ENCODE measurements at places on chromosomes 12 and 14.

DNA sequence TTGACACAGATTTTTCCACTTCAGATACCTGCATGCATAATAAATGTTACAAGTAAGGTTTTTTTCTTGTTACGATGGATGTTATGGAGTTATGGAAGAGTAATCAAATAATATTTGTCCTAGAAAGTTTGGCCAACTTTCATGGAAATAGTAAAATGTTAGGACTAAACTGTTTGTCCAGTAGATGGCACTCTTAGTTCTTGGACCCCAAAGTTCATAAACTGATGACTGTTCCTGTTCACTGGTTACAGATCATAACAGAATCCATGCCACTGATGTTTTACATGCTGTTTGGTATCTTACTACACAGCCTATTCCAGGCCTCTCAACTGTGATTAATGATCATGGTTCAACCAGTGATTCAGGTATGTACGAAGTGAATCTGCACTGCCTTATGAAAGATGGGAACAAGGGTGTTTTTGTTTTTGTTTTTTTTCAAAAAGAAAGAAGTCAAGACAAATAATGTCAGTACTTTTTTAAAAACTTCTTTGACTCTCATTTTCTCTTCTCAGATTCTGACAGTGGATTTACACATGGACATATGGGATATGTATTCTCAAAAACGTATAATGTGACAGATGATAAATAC is 48.8 kb upstream of the SLCO1C1 start:
- no peak for DNase-seq

- no peak for DNase-seq
Observed at GRCh38 chr12:46486588-46486987, 114.0 kb upstream of the SLC38A2 start.

GRCh38 chr12:104410786-104411185 is 46.0 kb upstream of the CHST11 start:
- no peak for DNase-seq

DNA sequence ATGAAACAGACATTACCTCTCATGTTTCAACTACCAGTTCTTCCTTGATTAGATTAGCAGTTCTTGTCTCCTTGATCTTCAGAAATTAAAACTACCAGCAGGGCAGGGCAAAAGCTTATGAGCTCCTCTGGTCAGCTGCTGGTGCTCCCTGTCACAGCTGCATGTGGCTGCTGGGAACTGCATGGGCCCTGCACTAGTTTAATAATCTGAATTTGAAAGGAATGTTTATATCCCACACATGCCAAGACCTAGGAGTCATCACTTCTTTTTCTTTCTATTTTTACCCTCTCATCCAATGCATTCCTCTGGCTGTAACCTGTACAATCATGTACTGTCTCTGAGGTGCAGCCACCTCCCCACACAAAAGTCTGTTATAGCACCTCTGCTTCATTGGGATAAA is 73.9 kb downstream of the ARMH4 start:
- no peak for DNase-seq

DNA sequence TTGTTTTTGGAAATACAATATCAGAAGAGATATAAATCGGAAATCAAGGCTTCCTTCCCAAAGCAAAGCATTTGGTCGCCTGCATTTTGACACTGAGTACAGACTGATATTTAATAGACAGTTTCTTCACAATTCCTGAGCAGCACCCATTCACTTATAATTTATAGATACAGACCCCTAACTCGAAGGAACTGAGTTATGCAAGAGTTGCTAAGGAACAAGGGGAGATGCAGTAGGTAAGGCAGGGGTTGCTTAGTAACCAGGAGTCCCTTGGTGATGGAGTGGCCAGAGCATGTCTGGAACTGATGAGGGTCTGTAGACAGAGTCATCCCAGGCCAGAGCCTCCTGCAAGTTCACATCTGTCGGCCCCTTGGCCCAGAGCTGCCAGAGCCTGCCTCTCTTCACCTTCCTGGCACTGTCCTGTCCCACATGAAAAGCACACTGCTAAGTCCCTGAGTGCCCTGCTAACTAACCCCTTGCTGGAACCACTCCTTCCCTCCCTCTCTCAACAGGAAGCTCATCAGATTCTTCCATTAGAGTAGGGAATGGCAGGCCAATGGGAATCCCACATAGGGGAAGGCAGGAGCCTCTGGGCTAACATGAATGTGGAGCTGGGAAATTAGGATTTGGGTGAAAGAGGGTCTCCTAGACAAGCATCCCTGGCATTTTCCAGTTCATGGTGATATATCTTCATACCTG is 3.6 kb upstream of the DHRS2 start:
- DNase-seq, result no peak

DNA sequence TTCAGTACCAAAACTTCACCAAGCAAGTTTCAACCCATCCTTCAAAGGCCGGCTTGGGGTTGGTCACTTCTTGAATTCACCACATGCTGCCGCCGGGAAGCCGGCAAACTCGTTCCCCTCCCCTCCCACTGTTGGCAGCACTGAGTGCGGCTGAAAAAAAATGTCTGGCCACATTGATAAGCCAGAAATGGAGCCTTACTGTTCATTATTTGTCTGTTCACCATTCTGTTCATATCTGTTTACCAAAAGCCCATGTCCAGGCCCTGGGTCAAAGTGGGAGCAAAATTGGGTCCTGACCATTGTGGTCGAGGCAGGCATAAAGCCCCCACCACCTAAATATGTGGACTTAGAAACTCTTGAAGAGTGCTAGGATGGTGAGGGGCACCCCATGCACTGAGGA is 7.3 kb upstream of the HSP90AA1 start:
- no peak for DNase-seq

- DNase-seq, result no peak
Observed at GRCh38 chr14:96634896-96635295, 132.7 kb downstream of the PAPOLA start.

- DNase-seq, result peak; percentile 7
Observed at GRCh38 chr14:72652179-72652578, 241.7 kb downstream of the DPF3 start.

DNA sequence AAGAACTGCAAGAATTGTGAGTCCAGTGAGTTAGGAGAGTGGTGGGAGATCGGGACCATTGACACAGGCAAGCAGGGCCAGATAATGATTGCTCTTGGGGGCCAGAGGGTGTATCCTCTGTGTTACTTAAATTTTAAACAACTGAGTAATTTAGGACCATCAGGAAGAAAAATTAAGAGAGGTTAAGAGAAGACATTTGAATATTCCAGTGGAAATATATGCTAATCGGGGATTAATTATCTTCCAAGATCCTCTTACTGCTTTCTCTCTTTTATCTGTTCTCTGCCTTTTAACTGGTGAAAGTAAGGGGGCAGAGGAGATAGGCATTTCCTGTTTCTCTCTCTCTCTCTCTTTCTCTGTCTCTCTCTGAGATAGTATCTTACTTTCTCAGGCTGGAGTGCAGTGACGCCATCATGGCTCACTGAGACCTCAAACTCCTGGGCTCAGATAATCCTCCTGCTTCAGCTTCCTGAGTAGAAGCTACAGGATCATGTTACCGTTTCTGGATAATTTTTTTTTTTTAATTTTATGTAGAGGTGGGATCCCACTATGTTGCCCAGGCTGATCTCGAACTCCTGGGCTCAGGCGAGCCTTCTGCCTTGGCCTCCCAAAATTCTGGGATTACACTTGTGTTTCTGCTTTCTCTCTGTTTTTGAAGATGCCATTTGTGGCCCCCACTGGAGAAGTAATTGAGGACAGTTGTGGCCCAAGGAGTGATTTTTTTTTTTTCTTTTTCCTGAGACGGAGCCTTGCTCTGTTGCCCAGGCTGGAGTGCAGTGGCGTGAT is 85.1 kb downstream of the DIP2B start:
- no peak for DNase-seq

DNA sequence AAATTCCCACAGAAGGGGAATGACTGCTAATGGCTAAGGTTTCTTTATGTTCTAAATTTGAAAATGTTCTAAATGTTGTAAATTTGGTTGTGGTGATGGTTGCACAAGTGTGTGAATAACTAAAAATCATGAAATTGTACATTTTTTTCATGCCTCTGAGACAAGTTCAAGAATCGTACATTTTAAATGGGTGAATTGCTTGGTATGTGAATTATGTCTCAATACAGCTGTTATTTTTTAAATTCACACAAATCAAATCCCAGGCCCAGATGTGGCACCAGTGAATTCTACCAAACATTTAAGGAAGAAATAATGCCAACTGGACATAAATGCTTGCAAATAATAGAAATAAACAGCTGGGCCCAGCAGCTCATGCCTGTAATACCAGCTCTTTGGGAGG is 28.6 kb upstream of the RND1 start:
- no peak for DNase-seq

DNA sequence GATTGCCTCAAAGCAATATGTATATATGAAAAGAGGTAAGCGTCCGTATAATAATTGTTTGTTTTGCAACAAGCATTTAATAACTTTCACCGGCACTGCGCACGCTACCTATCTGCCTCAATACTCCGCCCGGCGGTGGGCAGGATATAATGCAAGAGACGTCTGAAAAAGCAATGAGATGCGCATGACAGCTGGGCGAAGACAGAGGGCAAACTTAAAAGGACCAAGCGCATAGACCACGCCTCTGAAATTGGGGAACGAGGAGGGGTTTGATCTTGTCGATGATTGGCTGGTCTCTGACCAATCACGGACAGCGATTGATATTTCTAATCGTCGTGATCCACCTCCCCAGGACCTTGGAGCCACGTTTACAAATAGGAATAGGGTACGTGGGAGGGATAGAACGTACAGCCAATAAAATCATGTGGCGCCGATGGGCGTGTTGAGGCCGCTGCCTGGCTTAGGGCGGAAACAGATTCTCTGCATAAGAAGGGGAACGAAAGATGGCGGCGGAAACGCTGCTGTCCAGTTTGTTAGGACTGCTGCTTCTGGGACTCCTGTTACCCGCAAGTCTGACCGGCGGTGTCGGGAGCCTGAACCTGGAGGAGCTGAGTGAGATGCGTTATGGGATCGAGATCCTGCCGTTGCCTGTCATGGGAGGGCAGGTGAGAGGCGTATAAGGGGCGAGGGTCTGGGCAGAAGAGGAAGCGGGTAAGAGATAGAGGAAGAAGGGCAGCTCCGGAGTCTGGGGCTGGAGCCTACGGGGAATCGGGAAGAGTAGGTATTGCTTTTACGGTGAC is at the start of gene OS9:
Gene OS9 (plus strand): TSS at position 474 of the 800 bp plus-strand sequence. CDS start 30 bp downstream, at position 504.
- peak; percentile 99 for DNase-seq

DNA sequence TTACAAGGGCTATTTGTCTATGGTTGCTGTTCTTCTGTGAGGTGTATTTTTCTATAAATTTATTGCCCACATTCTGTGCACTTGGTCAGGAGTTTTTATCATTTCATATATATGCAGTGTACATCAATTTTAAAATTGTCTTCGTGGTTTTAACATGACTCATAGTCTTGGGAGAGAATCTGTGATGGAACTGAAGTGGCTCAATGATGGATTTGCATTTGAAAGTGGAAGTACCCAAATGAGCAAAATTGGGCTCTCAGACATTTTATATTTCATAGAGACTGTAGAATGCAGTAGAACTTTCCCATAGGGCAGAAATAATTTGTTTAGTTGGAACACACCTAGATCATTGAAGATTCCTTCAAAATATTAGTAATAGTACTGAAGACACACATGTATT is 1.9 kb upstream of the SCFD1 start:
- DNase-seq, result no peak

- no peak for DNase-seq
Observed at GRCh38 chr14:52846591-52846990, 55.2 kb upstream of the GNPNAT1 start.

- DNase-seq, result no peak
Observed at GRCh38 chr12:31007153-31007495, 66.5 kb upstream of the DDX11 start.

- no peak for DNase-seq
Observed at GRCh38 chr12:96719660-96720362, 187.2 kb upstream of the NEDD1 start.

- no peak for DNase-seq
Observed at GRCh38 chr14:77570706-77571268, 45.6 kb downstream of the SPTLC2 start.

DNA sequence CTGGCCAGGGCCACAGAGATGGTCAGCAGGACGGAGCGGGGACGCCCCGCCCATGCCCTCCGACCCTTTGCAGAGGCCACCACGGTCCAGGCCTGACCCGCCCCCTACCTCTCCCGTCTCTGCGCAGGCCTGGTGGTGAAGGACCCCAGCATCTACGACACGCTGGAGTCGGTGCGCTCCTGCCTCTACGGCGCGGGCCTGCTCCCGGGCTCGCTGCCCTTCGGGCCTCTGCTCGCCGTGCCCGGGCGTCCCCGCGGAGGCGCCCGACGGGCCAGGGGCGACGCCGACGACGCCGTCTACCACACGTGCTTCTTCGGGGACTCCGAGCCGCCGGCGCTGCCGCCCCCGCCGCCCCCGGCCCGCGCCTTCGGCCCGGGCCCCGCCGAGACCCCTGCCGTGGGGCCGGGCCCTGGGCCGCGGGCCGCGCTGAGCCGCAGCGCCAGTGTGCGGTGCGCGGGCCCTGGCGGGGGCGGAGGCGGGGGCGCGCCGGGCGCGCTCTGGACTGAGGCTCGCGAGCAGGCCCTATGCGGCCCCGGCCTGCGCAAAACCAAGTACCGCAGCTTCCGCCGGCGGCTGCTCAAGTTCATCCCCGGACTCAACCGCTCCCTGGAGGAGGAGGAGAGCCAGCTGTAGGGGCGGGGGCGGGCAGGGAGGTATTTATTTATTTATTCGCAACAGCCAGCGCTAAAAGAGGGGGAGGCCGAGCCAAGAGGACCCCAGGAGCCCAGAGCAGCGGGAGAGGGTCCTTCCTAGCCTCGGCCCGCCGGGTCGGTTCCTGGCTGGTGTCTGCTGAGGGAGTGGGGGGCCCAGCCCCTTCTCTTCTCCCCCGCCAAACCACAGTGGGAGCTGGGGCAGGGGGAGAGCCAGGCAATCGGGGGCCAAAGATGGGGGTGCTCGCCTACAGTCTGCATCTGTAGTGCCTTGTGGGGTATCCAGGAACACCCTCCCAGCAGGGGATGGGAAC is 8.1 kb downstream of the TAMALIN start:
- no peak for DNase-seq

DNA sequence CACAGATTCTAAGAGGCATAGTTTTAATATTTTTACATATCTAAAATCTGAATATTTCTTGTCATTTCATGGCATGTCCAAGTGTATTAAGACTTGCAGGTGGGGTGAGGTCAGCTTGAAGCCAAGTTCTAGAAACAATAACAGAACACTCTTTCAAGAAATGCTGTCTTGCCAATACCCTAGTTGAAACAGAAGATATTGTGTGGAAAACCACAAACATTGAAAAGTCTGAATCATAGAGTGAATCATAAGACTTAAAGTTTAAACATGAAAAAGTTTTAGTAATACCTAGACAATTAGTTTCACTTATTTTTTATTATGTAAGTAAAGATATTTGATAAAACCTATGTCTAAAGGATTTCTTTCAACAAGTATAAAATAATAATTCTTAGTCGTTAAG is 191.5 kb upstream of the CAND1 start:
- no peak for DNase-seq

Measured in activated CD8-positive, alpha-beta memory T cell treated with anti-CD3 and anti-CD28 coated beads, Interleukin-2, amount 10 ng/mL, durations not matched to agents 7 days and 5 days (primary cell).